ENCODE measurements at places on chromosomes 6 and 20. TPM values are rescaled to one million over a fixed set of nuclear protein-coding genes. Genes with fewer than 3 reads are reported as not detected.

SEL1L2 gene
- not detected for total RNA-seq

MLN gene
- not detected for total RNA-seq

TRIM15 gene
- 0.41 TPM for total RNA-seq

C20orf141 gene
- total RNA-seq, result not detected

MEP1A gene
- not detected for total RNA-seq

NMBR gene
- total RNA-seq, result not detected

HRH3 gene
- total RNA-seq, result not detected

FAM217A gene
- total RNA-seq, result not detected

TCF21 gene
- total RNA-seq, result not detected

BTN1A1 gene
- not detected for total RNA-seq

ENPP3 gene
- 16.3 TPM for total RNA-seq

RHAG gene
- not detected for total RNA-seq

TTLL9 gene
- not detected for total RNA-seq

GRM4 gene
- total RNA-seq, result not detected

HLA-DQB1 gene
- total RNA-seq, result 2.7 TPM

ANKRD66 gene
- total RNA-seq, result not detected

PGBD1 gene
- total RNA-seq, result 3.8 TPM

CYP24A1 gene
- total RNA-seq, result not detected

PNLDC1 gene
- total RNA-seq, result 0.74 TPM

DNMT3B gene
- 3.4 TPM for total RNA-seq

FBXL4 gene
- total RNA-seq, result 13.9 TPM

SLC16A10 gene
- total RNA-seq, result 3.6 TPM

BACH2 gene
- total RNA-seq, result 89.7 TPM

TRIM10 gene
- 0.09 TPM for total RNA-seq

ATP5F1E gene
- 66.9 TPM for total RNA-seq

KIAA0408 gene
- 18.5 TPM for total RNA-seq

GNL1 gene
- total RNA-seq, result 88.2 TPM

CASP8AP2 gene
- 32.8 TPM for total RNA-seq

MOG gene
- total RNA-seq, result not detected

PTGIS gene
- 31.0 TPM for total RNA-seq

KCNG1 gene
- 2.2 TPM for total RNA-seq

RNGTT gene
- 23.5 TPM for total RNA-seq

SLC32A1 gene
- not detected for total RNA-seq

KCNK16 gene
- total RNA-seq, result not detected

CCM2L gene
- total RNA-seq, result not detected

TCP11 gene
- not detected for total RNA-seq

COX4I2 gene
- not detected for total RNA-seq

ELOVL4 gene
- 0.98 TPM for total RNA-seq

AKAP12 gene
- 17.2 TPM for total RNA-seq

NOX3 gene
- not detected for total RNA-seq

Measured in activated T-helper 2 cell treated with anti-CD3 and anti-CD28 coated beads, Interferon-gamma antibody, Interleukin-2, Interleukin-4, amounts not matched to agents 10 μg/mL and 5 μg/mL and 100 μg/mL, durations not matched to agents 14 hours and 24 hours and 36 hours (primary cell).